ENCODE measurements at places on chromosomes 11 and 22.

- no peak for DNase-seq
These were observed 11.5 kb downstream of the MYH9 start for GRCh38 chr22:36376265-36376664.

DNA sequence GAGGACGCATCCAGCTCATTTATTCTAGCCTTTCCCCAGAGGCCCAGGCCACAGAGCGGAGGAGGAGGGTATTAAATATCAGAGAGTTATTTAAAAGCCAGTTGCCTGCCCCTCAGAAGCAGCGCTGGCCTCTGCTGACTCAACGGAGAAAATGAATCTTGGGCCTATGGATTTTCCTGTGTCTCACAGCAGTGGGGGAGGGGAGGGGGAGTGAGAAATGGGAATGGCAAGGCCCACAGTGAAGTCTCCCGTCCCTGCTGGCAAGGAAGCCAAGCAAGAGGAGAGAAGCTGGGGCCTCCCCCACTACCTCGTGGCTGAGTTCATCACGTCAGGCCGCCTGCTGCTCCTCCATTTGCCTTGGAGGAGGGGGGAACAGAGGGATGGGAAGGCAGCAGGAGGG lies 4.5 kb upstream of the TPBGL start:
- no peak for DNase-seq

DNA sequence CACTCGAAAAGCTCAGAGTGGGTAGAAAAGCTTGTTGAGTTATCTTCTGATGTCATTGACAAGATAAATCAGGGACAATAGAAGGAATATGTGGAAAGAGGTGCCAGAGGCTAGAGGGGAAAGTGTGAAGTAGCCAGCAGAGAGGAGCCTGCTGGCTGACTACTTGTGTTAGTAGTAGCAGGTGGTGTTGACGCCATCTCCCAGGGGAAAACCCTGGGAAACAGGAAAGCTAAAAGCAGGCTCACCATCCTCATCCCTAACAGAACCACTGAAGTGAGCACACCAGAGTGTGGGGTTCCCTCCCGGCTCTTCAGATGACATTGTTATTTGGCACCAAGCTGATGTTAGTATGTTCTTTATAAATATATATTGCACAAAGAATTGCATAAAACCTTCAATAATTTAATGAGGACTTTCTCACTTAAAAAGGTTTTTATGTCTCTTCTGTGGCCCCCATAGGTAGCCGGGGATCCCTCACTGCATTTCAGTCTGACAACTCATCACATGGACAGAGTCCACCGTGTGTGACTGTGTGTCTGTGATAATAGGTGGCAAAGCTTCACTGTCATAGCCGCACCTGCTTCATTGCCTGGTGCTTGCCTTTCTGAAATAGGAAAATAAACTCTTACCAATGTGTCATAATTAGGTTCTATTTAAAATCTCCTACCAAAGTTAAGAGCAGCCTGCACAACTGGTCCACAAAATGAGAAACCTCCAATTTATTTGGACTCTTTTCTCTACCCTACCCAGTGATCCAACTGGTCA lies 63.2 kb upstream of the TOP3B start:
- peak; percentile 37 for DNase-seq

GRCh38 chr11:109306322-109306721 lies 115.7 kb upstream of the C11orf87 start:
- DNase-seq: no peak
